Myocyte (in vitro differentiated cells): ENCODE measurements at places on chromosomes 2 and 18.

- peak; percentile 53 for DNase-seq
Observed at GRCh38 chr2:178553047-178553446, 72.8 kb downstream of the PLEKHA3 start.

DNA sequence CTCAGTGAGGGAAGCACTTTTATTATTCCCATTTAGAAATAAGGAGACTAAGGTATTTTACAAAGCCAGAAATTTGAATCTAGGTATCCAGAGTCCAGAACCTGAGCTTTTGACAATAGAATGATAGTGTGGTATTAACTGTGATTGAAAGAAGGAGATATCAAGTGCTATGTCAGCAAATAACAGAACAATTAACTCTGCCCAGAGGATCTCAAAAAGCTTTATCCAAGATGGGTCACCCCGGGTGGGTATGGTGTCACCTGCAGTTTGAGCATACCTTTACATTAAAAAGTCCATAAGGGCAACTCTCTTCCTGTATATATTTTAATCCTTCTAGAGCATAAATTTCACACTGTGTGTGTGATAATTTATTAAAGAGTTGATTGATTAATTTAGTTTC is 105.4 kb downstream of the LRP1B start:
- DNase-seq = no peak

- no peak for DNase-seq
Observed at GRCh38 chr2:85900366-85900765, 11.6 kb upstream of the ST3GAL5 start.

DNA sequence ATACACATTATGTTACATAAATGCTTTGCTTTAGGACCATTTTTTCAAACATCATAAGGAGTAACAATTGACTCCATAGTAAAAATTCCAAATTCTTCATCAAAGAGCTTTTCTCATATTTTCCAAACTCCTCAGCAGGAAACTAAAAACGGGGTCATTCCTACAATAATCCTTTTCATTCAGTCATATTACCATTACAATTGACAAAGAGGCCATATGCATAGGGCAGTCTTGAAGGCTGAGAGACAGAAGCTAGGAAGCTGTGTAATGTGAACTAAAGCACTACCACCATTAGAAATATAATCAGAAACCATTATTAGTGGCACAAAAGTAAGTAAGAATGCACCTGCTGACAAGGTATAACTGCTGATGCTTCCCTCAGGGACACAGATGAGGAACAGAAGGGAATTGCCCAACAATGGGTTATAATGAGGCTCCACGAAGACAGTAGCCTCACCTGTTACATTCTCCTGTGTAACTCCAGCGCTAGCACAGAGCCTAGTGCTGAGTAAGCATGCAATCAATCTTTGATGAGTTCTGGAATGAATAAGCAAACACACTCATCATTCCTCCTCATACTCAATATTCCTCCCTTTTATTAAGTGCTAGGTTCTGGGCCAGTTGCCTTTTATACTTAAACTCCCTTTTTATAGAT is 942.3 kb downstream of the CPS1 start:
- DNase-seq = no peak

DNA sequence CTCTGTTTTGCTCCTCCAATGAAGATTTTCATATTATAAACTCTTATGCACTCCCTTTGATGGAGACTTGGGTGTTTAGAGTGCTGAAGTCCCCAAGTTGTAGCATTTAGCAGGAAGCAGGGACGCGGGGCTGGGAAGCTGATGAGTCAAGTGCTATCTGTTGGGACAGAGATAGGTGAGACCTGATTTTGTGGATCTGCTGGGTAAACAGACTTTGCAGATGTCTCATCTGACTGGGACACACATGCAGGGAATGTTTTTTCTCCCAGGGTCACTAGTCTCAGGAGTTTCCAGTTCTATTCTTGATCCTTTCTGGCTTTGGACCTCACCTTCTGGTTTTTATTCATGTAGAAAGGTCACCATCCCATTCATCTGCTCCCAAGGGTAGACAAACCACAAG is 79.7 kb upstream of the ACAA2 start:
- no peak for DNase-seq

DNA sequence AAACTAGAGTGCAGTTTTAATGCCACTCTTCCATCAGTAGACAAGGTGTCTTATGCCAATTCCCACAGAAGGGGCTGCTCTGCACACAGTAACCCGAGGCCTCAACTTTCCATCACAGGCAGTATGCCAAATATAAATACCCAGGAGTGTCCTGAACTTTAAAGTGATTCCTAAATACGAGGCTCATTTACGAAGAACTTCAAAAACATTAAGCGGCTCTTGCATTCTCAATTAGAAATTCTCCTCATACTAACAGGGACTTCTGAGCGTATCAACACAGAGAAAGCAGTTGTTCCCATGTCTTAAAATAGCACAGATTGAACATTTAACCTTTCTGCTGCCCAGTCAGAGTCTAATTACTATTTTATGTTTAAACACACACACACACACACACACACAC is 638.6 kb downstream of the ERBB4 start:
- peak; percentile 45 for DNase-seq

DNA sequence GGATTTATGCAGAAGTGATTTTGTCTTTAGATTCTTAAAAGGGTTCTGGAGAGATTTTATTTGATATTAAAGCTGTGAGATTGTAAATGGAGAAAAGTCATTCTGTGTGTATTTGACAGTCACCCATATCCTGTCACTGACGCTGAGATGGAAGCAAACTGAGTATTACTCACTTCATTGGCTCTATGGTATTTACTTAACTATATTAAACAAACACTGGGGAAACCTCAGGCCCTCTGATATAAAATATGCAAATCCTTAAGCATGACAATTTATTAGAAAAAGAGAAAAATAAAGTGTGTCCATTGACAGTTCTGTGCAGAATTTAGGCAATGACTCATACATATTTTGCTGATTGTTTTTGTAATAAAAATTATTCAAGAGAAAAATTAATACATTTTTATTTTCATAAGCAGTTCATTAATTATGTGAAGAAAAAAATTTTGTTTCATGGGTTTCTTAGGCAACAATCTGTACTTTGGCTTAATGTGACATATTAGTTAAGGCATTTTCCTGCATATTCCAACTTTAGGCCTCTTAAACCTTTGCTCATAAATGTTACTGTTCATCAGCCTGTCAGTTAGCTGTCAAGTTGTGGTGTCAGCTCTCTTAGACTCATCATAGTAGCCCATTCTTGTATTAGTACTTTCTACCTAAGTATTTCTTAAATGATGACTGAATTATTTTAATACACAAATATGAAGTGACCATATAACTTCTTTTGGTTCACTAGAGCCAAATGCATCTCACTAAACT is 99.9 kb downstream of the PARD3B start:
- no peak for DNase-seq

GRCh38 chr2:63440612-63441011 is 147.7 kb downstream of the WDPCP start:
- DNase-seq = no peak
